Left cardiac atrium (tissue), 4 donors: ENCODE measurements at places on chromosomes 5 and 9.
A peak's percentile ranks its signal among the peaks of the same experiment; 100 is the strongest.

GRCh38 chr5:68332556-68332955 is 117.0 kb downstream of the PIK3R1 start:
- no peak for DNase-seq

- DNase-seq, result no peak
These were observed 407.4 kb downstream of the BRINP1 start for GRCh38 chr9:118961857-118962256.

DNA sequence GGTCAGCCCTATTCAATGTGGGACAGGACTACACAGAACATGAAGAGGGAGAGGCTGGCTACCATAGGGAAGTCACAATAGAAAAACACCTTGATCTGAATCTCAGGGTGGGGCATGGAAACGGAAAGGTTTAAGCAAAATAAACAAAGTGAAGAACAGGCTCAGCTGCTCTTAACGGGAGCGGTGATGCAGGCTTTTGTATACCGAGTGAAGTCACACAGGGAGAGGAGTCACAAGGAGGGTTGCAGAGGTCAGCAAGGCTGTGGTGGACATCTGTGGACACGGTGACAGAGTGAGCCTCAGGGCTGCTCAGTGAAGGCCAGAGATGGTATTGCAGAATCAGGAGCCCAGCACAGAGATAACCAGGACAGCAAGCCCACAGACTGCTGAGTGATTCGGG is 30.6 kb upstream of the SEMA4D start:
- DNase-seq, result no peak

DNA sequence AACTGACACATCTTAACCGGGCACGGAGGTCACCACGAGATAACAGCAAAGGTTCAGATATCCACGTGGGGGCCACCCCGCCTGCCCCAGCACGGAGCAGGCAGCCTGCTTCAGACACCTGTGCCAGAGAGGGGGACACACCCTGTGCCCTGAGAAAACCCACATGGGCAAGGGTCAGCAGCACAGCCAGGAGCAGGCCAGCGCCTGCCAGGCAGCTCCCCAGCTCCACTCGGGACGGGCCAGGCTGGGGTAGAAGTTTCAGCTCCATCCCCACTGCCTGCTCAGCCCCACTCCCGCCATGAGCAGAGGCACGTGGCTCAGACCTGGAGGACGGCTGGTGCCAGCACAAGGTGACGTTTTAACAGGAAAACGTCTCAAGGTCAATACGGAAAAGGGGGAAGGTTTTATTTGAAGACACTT is 22.2 kb downstream of the SLC12A7 start:
- no peak for DNase-seq

DNA sequence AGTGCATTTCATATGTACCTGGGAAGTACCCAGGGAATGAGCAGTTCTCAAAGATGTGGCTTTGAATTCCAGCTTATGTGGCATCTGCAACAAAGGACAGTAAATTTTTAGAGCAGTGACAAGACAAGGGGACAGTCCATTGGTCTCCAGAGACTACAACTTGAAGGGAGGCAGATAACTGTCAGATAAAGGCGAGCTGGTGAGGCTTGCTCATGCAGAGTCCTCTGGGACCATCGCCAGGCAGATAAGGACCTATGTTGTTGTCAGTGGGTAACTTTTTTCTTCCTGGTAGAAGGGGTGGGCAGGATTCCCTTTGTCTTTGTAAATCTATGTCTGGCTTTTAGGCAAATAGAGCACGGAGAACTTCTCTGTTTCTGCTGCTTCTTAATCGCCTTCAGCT is 120.2 kb downstream of the ICE1 start:
- DNase-seq, result no peak

- no peak for DNase-seq
These were observed 19.3 kb downstream of the GAPVD1 start for GRCh38 chr9:125280945-125281344.

DNA sequence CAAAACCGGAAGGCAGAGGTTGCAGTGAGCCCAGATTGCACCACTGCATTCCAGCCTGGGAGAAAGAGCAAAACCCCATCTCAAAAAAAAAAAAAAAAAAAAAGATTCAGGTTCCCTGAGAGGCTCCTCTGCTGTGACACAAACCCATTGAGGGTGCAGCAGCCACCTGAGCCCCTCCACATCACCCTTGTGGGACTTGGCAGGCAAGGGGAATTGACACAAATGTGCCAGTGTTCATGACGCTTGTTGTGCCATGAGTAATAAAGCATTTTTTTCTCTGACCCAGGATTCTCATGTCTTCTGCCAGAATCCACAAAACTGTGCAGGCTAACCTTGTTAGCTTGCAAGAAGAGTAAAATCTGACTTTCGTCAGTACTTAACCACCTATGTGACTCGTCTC is 149.6 kb downstream of the TTC39B start:
- no peak for DNase-seq

GRCh38 chr5:59021837-59022514 is 439.1 kb downstream of the RAB3C start:
- DNase-seq, result peak; percentile 47

- no peak for DNase-seq
These were observed 3.7 kb upstream of the CCL19 start for GRCh38 chr9:34694811-34695210.

GRCh38 chr9:34085581-34086500 is 37.2 kb upstream of the UBAP2 start:
- DNase-seq, result no peak

GRCh38 chr9:112028242-112029221 is 131.9 kb downstream of the UGCG start:
- no peak for DNase-seq

DNA sequence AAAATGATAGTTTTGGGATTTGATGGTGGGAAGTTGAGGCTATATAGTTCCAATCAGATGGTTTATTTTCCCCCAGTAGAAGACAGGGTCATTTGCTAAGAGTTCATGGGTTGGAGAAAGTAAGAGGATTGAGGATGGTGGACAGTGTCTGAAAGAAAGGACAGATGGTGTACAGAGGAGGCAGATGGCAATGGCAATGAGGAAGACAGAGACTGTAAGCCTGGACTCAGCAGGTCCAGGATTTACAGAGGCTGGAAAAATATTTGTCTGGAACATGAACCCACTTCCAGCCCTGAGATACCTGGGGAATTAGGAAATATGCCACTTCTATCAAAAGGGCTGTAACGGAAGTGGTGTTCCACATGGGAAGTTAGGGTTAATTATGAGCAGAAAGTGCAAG is 84.5 kb downstream of the PCSK1 start:
- no peak for DNase-seq

- DNase-seq, result peak; percentile 22
These were observed 102.0 kb downstream of the PHF2 start for GRCh38 chr9:93678199-93679019.

- no peak for DNase-seq
These were observed 86.9 kb upstream of the SH3PXD2B start for GRCh38 chr5:172541099-172541772.

GRCh38 chr5:152084476-152084875 is 159.8 kb upstream of the GLRA1 start:
- DNase-seq, result no peak

DNA sequence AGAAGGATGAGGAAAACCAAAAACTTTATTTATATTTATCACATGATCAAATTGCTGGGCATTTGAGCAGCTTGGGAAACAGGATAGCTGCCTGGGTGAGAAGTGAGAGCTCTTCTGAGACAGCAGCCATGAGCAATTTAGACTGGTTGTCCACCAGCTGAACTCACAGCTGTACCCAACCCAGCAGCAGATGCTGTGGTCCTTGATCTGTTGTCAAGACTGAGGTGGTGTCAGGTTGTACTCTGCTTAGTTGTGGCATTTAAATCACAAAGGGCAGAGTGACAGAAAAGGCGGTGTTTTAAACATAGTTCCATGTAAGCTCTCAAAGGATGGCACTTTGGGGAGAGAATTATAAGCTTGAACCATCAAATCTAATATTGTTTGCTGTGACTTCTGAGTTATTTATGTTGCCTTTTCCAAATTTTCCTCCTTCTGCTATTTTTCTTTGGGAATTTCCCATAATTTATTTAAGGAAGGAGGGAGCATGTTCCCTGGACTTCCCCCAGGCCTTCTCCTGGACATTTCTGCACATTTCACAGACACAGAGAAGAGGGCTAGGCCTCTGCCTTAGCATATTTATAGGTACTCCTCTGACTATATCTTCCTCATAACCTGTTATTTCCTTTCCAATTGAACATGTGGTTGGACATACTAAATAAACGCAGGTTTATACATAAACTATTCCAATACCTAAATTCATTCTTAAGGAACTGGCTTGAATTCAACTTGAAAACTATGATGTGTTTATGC is 117.7 kb upstream of the FER start:
- DNase-seq, result no peak

DNA sequence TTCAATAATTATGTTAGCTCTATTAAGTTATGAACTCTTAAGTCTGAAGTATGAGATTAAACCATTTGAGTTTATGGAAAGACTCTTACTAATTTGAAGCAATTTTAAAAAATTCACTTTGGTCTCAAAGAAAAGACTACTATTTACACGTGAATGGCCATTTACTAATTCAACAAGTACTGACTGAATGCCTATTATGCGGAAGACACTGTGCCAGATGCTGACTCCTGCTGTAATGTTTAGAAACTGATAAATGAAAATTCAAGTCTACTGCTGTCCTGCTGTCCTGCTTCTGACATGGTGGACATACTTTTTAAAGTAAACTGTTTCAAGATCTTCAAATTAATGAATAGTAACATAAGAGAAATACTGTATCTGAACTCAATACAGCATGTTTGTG is 116.2 kb downstream of the MPDZ start:
- no peak for DNase-seq

GRCh38 chr9:95103281-95103771 is 214.2 kb downstream of the FANCC start:
- DNase-seq, result no peak

- no peak for DNase-seq
These were observed 1163.9 kb upstream of the SEMA6A start for GRCh38 chr5:117738571-117738970.

GRCh38 chr5:129098488-129099183 is 4.1 kb downstream of the ISOC1 start:
- DNase-seq, result no peak

- no peak for DNase-seq
These were observed 623.3 kb downstream of the RAB3C start for GRCh38 chr5:59206132-59206581.

- DNase-seq, result no peak
These were observed 13.9 kb upstream of the BASP1 start for GRCh38 chr5:17203329-17204132.

DNA sequence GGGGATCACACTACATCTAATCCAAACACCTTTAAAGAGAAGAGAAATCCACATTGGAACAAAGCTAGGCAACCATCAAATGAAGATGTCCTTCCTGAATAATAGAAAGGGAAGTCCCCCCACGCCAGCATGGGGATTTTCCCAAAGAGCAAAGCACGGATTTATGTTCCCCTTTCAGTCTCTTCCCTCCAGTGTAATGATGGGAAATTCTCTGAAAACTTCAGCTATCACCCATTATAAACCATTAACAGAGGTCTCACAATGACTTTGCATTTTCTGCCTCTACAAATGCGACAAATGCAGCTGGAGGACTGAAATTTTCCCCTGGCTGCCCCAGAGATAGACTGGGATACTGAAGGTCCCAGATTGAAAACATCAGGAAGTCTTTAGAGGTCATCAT is 368.7 kb downstream of the EFNA5 start:
- no peak for DNase-seq

DNA sequence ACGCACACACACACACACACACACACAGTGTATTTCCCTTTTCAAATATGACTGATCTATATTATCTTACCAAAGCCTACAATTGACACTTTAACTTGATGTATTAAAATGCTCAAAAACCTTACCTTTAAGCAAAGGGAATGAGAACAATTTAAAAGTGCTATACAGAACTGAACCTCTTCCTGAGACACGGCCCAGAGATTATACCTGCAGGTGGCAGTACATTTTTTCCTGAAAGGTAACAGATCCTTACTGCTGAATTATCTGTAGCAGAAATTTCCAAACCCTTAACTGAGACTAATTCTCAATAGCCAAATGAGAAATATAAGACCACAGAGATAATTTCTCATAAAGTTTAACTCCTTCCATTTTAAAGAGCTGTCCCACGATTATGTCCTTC is 91.1 kb downstream of the MYO10 start:
- DNase-seq, result no peak

GRCh38 chr9:88026118-88026479 is 51.8 kb upstream of the CDK20 start:
- DNase-seq, result no peak

DNA sequence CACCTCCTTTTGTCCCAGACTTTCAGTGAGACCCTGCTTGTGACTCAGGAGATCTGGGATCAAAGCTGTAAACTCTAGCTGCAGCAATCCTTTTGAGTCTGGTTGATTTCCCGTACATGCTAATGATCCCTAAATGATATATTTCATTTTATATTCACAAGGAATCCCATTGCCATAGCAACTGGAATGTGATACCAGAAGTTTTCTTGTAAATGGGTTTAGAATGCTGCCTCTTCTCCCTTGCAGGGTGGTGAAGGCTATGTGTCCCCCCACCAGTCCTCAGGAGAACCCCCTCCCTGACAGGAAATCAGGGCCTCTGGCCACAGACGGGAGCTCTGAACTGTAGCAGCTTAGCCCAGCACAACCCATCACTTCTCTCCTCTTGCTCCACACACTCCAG is 215.0 kb downstream of the FSTL4 start:
- DNase-seq, result no peak

DNA sequence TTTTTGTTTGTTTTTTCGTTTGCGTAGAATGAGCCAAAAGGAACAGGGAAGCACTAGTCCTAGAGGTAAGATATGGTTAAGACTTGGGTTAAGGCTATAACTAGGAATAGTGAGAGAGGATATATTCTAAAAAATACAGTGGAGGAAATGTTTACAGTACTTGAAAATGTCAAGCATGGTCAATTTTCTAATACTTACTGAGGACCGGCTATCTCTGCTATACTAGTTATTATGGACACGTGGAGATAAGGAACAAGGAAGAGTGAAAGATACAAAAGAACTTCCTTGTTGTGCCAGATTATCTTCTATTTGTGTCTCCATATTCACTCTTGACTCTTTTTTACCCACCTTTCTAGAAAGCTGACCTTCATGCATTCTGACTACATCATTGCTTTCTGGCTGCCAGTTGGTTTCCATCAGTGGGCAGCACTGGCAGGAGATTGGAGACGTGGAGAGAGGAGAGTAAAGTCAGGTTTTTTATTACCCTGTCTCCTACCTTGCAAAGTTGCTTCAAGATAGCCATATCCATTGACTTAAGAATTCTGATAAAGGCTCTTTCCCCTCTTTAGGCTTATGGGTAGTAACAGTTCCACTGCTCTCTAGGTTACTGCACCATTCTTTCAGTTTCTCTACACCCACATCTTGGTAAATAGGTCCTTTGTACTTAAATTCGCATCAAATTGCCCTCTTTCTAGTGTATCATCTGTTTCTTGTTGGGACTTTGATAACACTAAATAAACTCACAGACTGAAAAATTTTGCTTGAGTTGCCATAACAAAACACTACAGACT is 9.0 kb upstream of the RFX3 start:
- no peak for DNase-seq

- DNase-seq, result no peak
These were observed 70.4 kb upstream of the IFNE start for GRCh38 chr9:21552244-21553170.
